ENCODE measurements at places on chromosomes 7 and 10.

- no peak for DNase-seq
Observed at GRCh38 chr10:78224602-78225001, 190.9 kb downstream of the RPS24 start.

DNA sequence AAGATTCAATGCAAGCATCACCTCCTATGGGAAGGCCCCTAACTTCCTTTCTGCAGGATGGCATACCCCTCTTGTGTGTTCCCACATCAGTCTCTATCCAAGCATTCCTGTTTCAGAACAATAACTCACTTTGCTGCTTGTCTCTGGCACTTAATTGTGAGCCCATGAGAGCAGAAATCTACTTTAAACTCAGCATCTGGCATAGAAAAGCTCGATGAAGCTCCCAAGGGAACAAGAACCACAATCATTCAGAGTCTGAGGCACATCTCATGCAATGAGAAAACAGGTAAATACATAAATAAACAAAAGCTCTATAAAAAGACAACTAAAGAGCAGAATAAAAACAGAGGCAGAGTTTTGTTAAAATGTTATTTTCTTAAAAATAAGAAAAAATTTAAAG is 66.2 kb downstream of the VPS41 start:
- DNase-seq = no peak

DNA sequence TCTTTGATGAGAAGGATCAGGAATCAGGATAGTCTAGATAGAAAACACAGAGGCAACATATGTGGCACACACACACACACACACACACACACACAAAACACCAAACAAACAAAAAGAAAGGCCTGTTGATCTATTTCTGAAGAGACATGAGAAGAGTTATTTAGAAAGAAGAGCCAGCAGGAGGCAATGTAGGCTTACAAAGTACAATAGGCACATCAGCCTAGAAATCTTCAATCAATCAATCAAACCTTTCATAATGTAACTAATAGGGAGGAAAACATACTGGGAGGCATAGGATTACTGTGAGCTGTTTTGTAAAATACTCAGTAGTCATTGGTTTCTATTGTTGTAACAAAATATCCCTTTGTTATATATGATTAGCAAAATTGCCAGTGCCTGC is 47.3 kb upstream of the TES start:
- no peak for DNase-seq

- DNase-seq = no peak
Observed at GRCh38 chr7:53383131-53383530, 347.7 kb downstream of the POM121L12 start.

DNA sequence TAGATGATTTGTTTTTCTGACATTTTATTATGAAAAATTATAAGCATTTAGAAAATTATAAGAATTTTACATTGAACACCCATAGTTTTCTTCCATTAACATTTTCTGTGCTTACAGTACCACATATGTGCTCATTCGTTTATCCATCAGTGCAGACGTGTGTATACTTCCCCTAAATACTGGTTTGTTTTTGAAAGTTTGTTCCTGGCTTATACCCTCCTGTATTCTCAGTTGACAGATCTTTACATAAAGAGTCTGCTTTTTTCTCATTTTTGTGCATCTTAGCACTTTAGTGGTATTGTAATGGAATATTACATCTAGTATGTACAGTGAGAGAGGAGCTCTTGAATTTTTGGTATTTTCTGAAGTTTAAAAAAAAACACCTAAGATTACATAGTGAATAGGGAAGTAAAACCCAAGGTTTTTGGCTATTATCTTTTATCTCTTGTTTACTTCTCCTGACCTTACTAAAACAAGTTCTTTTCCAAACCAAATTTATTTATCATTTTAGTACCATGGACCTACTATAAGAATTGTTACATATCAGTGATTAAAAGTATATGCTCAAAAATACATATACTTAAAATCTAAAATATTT is 8.1 kb downstream of the DLD start:
- DNase-seq = no peak

GRCh38 chr10:94111367-94111766 is 117.6 kb downstream of the PLCE1 start:
- DNase-seq = no peak

- no peak for DNase-seq
Observed at GRCh38 chr7:2698581-2699288, 10.7 kb downstream of the AMZ1 start.

GRCh38 chr7:50610521-50611277 is 45.5 kb upstream of the DDC start:
- no peak for DNase-seq

- DNase-seq = no peak
Observed at GRCh38 chr7:133428876-133429275, 176.0 kb downstream of the EXOC4 start.

DNA sequence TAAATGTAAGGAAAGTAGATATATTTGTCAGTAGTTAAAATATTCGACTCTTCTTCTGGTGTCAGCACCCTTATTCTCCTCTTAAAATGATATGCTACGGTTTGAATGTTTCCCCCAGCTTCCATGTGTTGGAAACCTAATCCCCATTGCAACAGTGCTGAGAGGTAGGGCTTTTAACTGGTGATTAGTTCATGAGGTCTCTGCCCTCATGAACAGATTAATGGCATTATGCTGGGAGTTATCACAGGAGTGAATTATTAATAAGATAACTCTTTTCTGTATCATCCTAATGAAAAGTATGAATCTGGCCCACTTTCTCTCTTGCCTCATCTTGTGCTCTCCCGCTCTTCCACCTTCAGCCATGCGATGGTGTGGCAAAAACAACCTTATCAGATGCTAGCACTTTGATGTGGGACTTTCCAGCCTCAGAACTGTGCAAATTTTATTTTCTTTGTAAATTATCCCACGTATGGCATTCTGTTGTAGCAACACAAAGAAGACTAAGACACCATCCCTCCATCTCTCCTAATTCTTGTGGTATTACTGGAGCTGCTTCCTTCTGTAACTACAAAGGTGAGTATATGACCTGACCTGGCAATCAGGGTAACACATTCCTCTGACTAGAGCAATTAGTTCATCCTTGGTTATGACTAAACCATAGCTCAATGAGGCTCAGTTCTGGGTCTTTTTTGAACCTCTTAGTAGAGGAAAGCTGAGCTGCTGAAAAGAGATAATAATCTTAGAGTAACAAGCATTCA is 171.1 kb upstream of the TMEM196 start:
- DNase-seq = no peak

GRCh38 chr7:81534446-81534845 is 235.4 kb downstream of the HGF start:
- no peak for DNase-seq

- DNase-seq = no peak
Observed at GRCh38 chr7:44761207-44762161, 12.8 kb downstream of the ZMIZ2 start.

DNA sequence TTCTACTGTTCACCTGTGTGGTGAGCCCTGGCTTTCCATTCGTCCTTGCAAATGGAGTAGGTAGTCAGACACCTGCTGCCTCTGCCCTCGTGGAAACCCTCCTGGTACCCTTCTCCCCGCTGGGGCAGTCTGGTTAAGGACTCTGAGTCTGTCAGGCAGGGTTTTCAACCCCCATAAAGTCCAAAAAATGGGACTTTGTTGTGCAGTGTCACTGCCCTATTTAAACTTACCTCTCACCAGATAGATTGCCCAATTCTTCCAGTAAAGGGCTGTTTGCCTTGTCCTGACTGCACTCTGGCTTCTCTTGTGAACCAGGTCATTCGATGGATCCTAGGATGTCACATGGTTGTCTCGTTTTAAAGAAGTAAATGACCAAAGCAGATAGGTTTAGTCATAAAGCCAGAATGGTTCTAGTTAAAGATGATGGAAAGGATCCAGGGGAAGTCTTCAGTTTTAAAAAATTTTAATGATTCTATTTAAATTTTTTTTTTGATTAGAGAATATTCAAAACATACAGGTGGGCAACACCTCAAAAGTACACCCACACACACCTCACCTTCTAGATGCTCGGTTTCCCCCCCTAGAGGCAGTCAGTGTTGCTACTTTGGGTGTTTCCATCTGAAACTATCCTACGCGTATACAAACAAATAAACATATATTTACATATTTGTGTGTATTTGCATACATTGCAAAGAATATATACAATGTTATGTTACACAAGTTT is 22.0 kb downstream of the TMEM176B start:
- DNase-seq = no peak

DNA sequence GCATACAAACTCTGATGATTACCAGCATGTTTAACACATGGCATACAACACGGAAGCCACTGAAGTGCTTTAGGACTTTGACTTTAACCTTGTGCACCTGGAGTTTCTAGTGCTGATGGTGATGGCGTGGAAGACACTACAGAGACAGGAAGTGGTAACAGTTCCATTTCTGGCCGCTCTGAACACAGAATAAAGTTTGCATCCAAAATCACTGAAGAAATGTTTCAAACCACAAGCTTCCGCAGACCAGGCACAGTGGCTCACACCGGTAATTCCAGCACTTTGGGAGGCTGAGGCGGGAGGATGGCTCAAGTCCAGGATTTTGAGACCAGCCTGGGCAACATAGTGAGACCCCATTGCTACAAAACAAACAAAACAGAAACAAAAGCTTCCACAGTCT is 40.3 kb upstream of the TNPO3 start:
- no peak for DNase-seq

- no peak for DNase-seq
Observed at GRCh38 chr7:104196161-104196560, 11.7 kb downstream of the ORC5 start.

DNA sequence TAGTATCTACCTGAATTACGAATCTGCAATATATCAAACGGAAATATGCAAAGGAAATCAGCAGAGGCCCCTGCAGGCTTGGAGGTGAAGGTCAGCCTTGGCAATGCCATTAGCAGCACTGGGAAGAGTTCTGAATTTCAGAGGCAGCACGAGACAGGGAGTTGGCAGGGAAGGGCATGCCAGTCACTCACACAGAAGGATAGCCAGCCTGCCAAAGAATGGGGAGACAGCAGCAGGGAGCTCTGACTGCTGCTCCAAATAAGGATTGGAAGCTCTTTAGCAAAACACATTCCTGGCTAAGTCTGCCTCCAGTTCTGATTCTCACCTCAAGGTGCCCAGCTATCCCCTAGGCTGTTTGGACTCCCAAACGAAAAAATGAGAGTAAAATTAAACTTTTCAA is 188.0 kb downstream of the PDE1C start:
- DNase-seq = peak; percentile 4

GRCh38 chr7:139561-140243 is 52.7 kb upstream of the FAM20C start:
- no peak for DNase-seq

DNA sequence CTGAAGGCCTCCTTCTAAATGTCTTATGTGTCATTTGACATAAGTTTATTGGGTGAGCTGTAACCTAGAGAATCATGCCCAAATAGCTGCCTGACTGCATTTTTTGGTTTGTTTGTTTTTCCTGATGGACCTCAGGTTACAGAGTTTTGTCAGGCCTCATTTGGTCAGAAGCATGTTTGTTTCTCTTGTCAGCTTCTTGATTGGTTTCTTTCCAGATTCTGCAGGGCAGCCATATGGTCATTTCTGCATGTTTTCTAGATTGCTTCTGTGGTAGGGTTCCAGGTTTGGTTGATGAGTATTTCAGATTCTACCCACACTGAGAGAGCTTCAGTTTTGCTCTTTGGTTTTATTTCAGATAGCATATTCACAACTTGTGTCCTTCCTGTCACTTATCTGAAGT is 28.0 kb downstream of the GLCCI1 start:
- no peak for DNase-seq

- DNase-seq = no peak
Observed at GRCh38 chr10:108031505-108031904, 867.0 kb upstream of the SORCS1 start.

DNA sequence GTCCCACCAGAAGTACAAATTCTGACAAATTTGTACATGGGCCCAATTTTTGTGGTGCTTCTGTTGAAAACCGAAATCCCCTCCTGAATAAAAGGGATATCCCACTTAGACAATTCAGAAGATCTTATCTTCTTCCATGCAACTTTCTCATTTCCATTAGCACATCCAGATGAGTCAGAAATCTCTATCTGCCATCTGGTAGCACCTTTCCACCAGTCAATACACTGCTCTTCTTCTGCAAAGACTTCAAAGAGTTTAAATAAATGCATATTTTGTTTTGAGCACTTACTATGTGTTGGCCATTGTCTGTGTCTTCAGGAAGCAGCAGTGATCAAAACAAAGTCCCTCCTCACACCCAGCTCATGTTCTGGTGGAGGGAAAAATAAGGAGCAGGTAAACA is 12.7 kb upstream of the KLF6 start:
- no peak for DNase-seq

DNA sequence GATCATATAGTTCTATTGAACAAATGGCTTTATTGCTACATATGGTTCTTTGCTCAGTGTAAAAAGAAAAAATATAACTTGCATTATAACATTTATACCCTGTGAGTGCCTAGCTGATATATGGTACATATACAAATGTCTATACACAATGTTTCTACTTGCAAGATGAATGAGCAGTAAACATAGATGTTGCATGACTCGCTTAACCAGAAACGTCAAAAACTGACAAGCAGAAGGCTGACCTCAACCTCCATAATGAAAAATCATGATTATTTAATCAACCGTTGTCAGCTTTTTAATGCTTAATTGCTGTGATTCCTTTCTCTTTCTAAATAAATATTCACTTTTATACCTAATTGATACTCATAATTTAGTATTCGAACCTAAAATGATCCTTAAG is 183.3 kb downstream of the PTN start:
- DNase-seq = no peak

GRCh38 chr7:133948588-133948987 is 178.6 kb upstream of the LRGUK start:
- DNase-seq = no peak

GRCh38 chr10:31623466-31623865 is 304.4 kb downstream of the ZEB1 start:
- no peak for DNase-seq

DNA sequence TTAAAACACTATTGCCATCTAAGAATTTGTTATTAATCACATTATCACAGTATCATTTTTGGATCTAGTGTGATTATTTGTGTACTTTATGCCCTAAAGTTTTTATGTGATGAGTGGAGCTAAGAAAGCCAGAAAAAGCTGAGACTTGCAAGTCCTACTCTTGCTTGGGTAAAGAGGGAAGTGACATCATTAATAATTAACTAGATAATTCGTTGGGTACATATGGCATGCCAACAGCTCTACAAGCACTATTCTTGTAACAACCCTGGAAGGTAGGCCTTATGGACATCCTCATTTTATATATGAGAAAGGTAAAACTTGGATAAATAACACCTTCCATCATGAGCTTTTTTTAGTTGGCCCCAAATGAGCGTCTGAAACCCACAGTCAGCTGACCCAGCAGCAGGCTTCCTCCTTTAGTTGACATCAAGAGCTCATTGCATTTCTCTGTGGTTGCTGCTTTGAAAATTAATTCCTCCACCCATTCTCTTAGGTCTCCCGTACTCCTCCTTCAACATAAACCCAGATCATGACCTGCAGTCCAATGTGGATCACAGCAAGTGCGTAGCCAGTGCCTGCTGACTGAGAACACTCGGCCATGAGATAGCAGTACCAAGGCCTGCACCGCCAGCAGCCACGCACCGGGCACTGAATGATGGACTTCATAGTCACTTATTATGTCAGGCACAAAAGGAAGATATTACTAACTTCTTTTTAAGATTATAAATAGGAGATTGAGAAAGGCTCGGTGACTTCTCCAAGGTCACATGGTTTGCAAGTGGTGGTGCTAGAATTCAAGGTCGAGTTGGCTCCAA is 292.0 kb upstream of the AOAH start:
- no peak for DNase-seq

GRCh38 chr10:103775776-103776175 is 79.6 kb downstream of the SH3PXD2A start:
- no peak for DNase-seq
